ENCODE measurements at places on chromosomes 2 and 18.

GRCh38 chr2:57542081-57542480, 504.5 kb upstream of the VRK2 start:
- DNase-seq: no peak

GRCh38 chr2:235616885-235617284, 123.0 kb downstream of the AGAP1 start:
- DNase-seq: peak; percentile 92

- DNase-seq: no peak
These were observed 31.2 kb upstream of the MAL start for GRCh38 chr2:94994063-94994913.

- DNase-seq: no peak
These were observed 239.4 kb upstream of the SKOR2 start for GRCh38 chr18:47490882-47491281.

- DNase-seq: no peak
These were observed 12.7 kb upstream of the MAPRE2 start for GRCh38 chr18:35028536-35028935.

DNA sequence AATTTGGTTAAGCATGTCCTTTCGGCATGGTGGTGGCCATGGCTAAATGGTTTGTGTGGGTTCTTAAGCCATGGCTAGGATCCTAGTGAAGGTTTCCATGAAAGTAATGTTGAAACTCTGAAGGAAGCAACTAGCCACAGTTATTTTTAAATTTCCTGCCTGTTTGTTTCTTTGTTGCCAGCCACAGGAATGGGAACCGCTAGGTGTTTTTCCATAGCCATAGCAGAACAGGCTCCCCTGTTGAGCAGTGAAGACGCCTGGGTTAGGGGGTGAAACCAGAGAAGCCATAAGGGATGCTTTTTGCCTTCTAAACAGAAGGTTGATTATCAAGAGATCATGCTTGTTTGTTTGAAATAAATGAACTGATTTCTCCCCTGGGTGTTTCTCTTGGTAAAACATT, 60.1 kb upstream of the CHMP1B start:
- no peak for DNase-seq

- no peak for DNase-seq
These were observed 231.5 kb upstream of the SPRED2 start for GRCh38 chr2:65663831-65664407.

GRCh38 chr2:128438586-128438985, 119.9 kb upstream of the HS6ST1 start:
- DNase-seq: no peak

GRCh38 chr2:113240915-113241911, 37.5 kb downstream of the PAX8 start:
- DNase-seq: no peak

- DNase-seq: no peak
These were observed 2036.5 kb upstream of the CELF4 start for GRCh38 chr18:39602131-39602530.

GRCh38 chr2:55084641-55085040, 34.4 kb upstream of the RTN4 start:
- DNase-seq: no peak

GRCh38 chr18:80037869-80038630, 3.8 kb downstream of the RBFA start:
- DNase-seq: no peak

DNA sequence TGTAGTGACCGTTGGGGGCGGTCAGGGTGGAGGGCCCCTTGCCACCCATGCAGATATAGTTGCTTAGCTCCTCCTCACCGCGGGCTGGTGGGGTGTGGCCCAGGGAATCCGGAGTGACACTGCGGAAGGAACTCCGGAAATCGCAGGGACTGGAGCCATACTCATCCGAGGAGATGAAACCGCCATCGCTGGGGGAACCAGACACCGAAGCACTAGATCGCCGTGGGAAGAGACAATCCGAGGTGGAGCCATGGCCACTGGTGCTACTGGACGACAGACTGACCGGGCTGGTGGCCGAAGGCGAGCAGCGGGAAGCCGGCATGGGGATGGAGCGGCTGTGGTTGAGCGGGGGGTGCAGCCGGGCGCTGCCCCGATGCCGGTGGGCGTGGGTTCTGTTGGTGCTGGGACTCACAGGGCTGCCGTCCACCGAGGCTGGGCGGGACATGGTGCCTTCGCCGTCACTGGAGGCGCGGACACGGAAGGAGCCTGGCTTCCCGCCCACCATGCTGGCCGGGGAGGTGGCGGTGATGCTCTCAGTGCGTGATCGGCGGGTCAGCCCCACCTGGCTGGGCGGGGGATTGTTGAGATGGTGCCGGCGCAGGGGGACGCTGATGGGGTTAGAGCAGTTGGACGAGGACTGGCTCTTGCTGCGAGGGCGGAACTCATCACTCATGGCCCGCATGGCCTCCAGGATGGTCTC, 2.2 kb downstream of the IRS1 start:
- no peak for DNase-seq

DNA sequence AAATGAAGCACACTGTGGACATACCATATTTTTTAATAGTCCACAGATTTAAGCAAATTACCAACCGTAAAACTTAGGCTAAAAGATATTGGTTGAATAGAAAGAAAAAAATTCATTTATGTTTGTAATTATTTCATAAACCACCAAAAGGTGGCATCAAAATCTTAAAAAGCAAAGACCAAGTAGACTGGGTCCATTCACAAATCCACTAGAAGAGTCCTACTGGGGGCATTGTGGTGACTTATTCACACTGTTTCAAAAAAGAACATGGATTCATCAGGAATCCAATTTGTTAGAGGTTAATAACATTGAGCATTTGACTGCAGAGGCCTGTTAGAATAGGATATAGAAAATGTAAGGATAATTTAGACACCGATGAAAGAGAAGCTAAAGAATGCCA, 194.9 kb upstream of the KYNU start:
- DNase-seq: no peak

GRCh38 chr18:10736984-10737383, 211.2 kb downstream of the NAPG start:
- no peak for DNase-seq

GRCh38 chr2:167869200-167869599, 378.2 kb downstream of the STK39 start:
- no peak for DNase-seq

DNA sequence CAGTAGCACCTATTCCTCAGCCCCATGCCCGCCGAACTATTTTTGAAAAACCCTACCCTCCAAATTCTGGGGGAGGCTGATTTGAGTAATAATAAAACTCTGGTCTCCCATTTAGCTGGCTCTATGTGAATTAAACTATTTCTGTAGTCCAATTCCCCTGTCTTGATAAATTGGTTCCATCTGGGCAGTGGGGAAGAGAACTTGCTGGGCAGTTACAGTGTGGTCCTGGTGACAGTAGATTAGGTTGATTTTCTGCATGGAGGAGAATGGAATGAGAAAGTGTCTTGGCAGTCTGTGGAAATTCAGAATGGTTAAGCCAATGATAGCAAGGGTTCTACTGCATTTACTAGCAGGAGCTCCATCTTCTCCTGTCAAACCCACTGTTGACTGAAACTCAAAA, 95.0 kb downstream of the SPP2 start:
- DNase-seq: no peak

DNA sequence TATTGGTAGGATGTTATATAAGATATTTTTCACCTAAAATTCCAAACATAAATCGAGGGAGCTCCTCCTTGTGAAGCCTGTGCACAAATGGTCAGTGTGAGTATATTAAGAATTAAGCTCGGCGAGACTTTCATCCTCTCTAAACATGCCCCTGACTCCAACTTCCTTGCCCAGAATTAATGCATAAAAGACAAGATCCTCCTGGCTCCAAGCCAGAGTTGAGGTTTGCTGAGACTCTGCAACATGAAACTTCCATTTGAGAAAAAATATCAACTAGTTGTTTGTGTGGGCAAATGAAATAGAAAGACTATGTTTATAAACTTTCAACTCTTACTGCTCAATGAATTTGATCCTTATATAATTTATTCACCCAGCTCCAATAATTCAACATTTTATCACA, 68.1 kb downstream of the CCDC178 start:
- no peak for DNase-seq

DNA sequence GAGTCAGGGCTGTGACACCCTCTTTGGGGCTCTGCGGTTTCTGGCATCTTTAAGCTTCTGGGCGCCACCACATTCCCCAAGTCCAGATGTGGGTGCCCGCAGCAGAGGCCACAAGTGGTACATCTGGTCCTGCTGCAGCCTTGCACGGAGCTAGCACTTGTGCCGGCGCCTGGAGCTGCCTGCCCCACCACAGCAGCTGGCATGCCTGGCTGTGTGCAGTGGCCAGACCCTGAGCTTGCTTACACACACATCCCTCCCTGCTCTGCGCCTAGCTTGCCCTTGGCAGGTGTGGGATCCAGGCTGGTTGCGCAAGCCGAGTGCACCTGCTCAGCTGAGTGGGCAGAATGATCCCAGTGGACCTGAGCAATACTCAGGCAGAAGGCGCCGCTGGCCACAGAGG, 27.3 kb downstream of the SLC4A10 start:
- DNase-seq: no peak

DNA sequence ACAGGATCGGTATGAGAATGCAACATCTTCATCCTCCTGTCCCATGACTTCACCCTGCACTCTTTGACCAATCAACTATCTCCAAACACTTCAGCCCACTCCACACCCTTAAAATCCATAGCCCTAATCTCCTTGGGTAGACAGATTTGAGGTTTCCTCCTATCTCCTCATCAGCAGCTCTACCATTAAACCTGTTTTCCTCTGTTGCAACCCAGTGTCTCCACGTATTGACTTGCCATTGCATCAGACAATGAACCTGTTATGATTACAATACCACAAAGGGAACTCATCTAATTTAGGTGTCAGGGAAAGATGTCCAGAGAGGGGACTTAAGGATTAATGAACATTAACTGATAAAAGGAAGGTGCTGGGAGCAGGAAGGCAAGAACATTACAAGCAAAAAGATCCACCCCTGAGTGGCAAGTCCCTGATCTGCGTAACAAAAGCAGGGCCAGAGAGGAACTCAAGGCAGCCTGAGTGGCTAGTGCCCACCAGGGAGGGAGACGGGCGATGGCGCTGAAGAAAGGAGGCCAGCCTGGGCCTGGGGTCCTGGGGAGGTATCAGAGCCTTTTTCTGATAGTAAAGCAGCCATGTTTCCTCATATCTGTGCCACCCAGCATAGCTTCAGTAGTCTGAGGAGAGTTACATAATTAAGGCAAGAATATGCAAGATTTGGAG, 44.6 kb downstream of the AKAIN1 start:
- no peak for DNase-seq

- DNase-seq: no peak
These were observed 27.4 kb downstream of the SLC66A2 start for GRCh38 chr18:79923896-79924585.

- DNase-seq: no peak
These were observed 812 bp downstream of the SOWAHC start for GRCh38 chr2:109614715-109615636.

DNA sequence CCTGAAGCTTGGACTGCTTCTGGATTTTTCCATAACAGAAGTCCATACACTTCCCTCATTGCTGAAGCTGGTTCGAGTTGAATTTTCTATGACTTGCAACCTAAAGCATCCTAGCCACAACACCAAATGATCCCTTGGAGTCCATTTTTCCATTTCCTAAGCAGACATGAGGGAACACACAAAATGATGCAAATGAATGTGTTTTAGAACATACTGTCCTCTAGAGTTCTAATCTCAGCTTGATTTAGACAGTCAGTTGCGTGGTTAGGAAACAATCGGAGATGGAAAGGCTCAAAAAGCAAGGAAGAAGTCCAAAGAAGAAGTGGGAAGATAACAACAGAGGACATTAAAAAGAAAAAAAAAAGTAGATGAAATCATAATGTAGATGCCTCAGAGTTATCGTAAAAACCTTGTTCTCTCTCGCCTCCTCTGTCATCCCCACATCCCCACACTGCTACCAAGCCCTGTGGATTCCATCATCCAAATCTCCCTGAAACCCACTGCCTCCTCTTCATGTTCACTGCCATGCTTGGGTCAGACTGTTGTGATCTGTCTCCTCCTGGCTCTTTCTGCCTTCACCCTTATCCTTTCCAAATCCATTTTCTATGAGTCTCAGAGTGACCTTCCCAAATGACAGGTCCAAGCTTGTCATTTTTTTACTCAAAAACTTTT, 58.4 kb downstream of the TMEM247 start:
- no peak for DNase-seq

DNA sequence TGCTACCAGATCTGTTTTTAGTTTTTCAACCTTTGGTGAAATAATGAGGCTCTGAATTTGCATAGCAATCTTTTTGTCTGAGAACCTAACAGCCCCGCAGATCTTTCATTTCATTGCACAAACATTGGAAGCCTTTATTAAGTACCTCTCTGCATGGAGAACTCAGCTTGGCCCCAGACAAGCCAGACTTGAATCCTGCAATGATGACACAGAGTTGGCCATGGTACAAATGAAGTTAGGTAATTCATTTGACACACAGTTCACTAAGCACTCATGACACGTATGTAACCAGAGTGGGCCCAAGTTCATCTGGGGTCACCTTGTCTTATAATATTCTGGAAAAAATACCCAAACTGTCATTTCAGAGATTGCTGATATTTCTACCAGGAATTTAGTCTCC, 439.1 kb upstream of the ID2 start:
- DNase-seq: no peak

DNA sequence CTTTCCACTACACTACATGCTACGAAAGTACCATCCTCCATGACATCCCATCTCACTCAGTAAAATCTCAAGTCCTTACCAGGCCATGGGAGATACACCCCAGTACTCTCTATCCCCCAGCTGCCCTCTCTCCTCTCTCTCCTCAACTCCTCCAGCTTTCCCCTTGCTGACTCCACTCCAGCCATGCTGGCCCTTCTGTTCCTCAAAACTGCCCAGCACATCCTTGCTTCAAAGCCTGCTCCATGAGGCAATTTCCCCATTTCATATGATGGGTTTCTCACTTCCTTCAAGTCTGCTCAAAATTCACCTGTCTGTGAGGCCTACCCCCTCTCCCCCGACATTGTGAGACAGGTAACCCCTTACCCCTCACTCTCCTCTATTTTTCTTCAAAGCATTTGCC, 8.6 kb downstream of the CHN1 start:
- DNase-seq: no peak

DNA sequence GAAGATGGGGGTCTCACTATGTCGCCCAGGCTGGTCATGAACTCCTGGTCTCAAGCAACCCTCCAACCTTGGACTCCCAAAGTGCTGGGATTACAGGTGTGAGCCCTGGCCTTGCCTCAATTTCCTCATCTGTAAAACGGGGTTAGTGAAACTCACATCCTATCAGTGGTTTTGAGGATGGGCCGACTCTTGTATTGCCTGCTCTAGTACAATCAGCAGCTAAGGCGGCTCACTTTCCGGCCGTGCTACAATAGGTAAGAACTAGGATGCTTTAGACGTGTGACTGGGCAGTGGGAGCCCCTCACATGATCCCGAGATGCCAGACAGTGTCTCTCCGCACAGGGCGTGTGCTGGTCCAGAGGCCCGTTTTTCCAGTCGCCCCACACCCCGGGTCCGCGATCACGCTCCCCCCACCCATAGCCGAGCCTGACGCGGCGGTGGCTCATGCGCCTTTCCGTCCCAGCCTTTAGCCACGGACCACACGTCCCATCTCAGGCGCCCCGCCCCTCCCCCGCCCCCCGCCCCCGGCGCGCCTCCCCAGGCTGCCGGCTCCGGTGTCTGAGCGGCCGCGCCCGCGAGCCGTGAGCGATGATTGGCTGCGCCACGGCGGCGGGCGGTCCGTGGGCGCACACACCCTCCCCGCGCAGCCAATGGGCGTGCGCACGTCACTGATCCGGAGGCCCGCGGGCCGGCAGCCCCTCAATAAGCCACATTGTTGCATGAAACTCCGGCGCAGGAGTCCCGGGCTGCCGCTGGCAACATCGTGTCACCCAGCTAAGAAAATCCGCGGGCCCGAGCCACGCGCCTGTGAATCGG, at the start of gene HK2:
TSS of gene HK2 (plus strand) at position 710 of the 816 bp plus-strand sequence. CDS start 454 bp downstream, outside the sequence.
- peak; percentile 78 for DNase-seq
